ENCODE measurements at places on chromosomes 11 and 22.

- DNase-seq = no peak
Observed at GRCh38 chr11:62854825-62855570, 15.6 kb upstream of the WDR74 start.

GRCh38 chr11:114276077-114276476 lies 20.1 kb upstream of the NNMT start:
- no peak for DNase-seq

DNA sequence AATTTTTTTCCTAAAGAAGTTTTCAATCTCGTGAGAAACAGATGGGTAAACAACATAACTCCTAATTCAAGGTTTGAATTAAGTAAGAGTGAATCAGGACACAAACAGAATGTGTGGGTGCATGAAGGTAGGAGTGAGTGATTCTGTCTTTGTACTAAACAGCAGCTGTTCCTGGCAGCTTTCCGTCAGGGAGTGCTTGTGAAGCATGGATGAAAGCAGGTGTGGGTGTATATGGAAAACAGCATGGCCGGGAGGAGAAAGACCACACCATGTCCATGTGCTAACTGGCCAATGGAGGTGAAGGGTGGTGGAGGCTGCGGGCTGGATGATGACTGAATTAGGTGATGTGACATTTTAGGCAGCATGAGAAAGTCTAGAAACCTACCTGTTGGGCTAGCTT lies 49.6 kb downstream of the BARX2 start:
- DNase-seq = no peak

DNA sequence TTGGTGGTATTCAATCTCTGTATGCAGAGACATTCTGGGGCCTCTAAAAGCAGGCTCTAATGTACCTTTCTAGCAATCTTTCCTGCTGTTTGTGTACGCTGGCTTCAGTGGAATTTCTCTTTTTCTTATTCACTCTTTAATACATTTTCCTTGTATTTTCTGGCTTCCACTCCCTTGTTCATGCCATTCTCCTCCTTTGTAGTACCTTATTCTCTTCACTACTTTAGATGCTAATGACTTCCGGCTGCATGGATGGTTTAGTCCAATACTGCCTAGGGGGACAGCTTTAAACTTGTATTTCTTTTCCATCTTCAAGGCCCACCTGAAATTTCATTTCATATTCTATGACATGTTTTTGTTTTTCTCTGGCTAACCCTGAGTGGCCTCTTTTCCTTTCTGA lies 40.2 kb downstream of the DDX10 start:
- no peak for DNase-seq

- DNase-seq = no peak
Observed at GRCh38 chr11:84501750-84502149, 1125.4 kb downstream of the DLG2 start.

DNA sequence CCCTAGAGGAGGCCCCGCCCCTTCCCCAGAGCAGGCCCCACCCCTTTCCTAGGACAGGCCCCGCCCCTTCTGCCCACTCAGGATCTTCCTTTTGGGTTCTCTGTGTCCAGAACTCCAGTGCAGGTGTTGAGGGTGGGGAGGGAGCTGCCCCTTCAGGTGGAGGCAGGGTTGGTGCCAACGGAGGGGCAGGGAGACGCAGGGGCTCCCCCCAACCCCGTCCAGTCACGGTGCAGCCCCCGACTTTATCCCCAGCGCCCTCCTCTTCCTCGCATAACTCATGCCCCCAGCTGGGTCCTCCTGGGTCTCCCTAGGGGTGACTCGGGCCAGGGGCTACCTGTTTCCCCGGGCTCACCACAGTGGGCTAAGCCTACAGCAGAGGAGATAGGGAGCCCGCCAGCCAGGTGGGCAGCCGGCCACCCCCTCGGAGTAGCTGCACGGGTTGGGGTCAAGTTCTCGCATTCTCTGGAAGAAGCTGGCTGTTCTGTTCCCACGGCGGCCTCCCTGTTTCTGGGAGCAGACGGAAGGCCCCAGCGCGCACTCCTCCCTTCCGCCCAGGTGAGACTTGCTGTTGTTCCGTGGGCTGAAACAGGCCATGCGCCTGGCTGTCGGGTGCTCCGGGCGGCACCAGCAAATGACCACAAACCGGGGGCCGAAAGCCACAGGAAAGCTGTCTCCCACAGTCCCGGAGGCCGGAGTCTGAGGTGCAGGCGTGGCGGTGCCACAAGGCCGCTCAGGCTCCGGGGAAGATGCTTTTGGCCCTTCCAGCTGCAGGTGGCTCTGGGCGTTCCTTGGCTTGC lies 38.9 kb downstream of the MUC2 start:
- no peak for DNase-seq

DNA sequence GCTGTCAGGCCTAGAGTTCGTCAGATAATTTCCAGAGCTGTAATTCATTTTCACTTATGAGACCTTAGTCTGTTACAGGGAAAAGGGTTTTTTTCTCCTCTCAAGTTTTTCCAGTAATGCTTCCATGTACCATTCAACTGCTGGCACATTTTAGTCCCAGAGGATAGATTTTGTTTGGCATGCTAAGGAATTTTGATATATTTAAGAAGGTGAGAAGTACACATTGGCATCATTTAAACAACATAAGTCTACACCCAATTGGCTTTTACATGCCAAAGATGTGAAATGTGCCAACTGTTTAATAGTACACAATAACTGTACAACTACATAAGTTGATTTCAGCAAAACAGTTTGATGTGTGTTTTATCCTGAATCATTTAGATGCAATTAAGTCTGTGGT lies 71.0 kb downstream of the PAX6 start:
- no peak for DNase-seq

DNA sequence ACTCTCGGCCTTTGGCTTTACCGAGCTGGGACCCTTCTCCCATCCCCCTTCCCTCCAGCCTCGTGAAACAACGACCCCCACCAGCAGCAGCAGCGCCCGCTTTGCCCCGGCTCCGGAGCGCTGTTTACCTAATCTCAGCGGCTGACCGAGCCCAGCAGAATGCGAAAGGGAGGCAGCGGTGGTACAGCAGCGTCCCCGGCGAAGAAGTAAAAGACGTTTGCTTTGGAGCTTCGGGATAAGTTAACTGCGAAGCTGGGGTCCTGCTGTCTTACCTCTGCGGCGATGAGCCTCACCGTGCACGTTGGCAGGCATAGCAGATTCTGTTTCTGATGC lies 2.0 kb upstream of the LARGE1 start:
- no peak for DNase-seq

- no peak for DNase-seq
Observed at GRCh38 chr11:20111871-20112270, 48.4 kb downstream of the DBX1 start.

- peak; percentile 37 for DNase-seq
Observed at GRCh38 chr11:27718346-27718862, 18.1 kb upstream of the BDNF start.

DNA sequence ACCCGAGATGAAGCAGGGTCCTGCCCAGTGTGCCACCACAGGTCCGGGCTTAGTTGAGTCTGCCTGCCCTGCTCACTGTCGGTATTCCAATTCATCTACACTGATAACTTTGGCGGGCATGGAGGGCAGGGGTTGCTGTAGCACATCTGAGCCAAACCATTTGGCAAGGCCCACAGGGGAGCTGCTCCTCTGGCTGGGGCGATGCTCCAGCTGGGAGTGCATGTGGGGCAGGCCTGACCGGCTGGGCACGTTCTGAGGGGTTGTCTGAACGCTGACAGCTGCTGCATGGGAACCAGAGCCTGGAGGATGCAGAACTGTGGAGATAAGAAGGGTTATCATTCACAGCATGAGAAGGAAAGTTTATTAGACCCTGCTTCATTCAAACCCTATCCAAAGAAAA lies 40.4 kb downstream of the DRG1 start:
- no peak for DNase-seq

GRCh38 chr11:6022956-6023355 lies 7.6 kb downstream of the OR56A1 start:
- peak; percentile 7 for DNase-seq

- no peak for DNase-seq
Observed at GRCh38 chr11:131371791-131372104, 1.3 kb downstream of the NTM start.

DNA sequence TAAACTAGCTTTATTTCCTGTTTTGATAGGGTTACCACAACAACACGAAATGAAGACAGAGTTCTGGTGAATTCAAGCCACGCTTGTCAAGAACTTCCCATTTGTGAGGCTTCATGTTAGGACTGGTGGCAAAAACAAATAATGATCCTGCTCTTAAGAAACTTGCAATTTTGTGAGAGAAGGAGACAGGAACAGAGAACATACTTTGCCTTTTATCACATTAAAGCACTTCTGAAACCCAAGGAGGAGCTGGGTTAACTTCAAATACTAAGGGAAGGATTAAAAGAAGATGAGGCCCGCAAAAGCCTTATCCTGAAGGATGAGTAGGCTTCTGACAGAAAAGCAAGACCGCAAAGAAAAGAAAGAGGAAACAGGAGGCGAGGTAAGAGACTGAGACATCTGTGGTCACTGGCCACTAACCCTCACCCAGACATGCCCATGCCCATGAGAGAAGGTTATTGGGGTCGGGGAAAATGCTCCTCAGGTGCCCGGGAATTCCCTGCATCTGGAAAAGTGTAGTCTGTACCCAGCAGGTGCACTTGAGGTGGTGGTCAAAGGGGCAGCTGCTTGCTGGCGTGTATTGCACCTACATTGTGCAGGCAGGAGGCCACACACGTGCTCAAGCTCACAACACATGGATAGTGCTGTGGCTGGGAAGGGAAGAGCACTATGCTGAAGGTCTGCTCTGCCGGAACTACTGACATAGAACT lies 50.5 kb downstream of the MAPK1 start:
- peak; percentile 14 for DNase-seq

- DNase-seq = no peak
Observed at GRCh38 chr22:25548866-25549464, 15.5 kb upstream of the GRK3 start.

GRCh38 chr11:103359216-103359615 lies 250.0 kb downstream of the DYNC2H1 start:
- DNase-seq = no peak

GRCh38 chr22:45262931-45263462 lies 21.8 kb upstream of the UPK3A start:
- no peak for DNase-seq

- DNase-seq = no peak
Observed at GRCh38 chr11:2590131-2590964, 109.4 kb downstream of the KCNQ1OT1 start.

DNA sequence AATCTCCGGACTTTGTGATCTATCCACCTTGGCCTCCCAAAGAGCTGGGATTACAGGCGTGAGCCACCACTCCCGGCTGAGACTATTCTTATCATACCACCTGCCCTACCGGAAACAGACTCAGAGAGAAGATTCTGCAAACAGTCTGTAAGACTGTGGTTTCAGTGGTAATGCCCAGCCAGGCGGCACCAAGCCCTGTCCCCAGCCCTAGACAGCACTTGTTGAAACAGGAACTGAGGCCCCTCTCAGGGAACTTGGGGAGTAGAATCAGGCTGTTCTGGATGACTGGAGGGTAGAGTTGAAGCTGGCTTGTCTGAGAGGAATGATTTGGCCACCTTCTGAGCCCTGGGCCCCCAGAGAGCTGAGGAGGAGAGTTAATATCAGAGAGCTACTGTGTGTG lies 1.3 kb upstream of the INSC start:
- no peak for DNase-seq

DNA sequence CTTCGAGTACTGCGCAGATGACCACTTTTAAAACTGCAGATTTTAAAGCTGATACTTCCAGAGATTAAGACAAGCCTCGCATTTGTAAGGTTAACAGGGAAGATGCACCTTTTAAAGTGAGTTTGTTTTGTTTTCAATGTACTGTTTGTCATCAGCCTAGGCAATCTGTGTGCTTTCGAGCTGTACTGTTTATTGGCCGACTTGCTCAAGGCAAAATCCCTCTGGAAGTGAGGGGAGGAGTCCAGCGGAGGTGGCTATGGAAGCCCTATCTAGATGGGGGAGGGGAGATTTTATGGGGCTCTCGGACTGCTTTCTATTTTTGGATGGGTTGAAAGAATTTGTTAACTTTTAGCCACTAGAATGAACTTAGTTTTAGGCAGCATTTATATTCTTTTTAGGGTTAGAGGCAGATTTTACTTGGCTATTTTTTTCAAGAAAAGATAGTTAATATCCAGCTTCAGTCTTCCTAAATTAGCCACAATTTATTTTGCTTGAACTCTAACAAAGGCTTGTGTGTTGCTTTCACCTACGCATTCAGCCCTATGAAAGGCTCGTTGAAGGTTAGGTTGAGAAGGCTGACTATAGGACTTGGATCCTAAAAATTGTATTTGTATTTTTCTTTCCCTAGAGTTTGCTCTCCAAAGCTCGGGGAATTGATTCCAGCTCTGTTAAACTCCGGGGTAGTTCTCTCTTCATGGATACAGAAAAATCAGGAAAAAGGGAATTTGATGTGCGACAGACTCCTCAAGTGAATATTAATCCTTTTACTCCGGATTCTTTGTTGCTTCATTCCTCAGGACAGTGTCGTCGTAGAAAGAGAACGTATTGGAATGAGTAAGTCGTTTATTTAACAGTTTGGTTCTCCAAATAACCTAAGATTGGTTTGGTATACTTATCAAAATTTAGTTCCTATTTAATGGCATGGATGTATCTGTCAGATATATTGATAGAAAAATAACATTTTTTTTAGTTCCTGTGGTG lies 2.1 kb downstream of the WEE1 start:
- DNase-seq = no peak

DNA sequence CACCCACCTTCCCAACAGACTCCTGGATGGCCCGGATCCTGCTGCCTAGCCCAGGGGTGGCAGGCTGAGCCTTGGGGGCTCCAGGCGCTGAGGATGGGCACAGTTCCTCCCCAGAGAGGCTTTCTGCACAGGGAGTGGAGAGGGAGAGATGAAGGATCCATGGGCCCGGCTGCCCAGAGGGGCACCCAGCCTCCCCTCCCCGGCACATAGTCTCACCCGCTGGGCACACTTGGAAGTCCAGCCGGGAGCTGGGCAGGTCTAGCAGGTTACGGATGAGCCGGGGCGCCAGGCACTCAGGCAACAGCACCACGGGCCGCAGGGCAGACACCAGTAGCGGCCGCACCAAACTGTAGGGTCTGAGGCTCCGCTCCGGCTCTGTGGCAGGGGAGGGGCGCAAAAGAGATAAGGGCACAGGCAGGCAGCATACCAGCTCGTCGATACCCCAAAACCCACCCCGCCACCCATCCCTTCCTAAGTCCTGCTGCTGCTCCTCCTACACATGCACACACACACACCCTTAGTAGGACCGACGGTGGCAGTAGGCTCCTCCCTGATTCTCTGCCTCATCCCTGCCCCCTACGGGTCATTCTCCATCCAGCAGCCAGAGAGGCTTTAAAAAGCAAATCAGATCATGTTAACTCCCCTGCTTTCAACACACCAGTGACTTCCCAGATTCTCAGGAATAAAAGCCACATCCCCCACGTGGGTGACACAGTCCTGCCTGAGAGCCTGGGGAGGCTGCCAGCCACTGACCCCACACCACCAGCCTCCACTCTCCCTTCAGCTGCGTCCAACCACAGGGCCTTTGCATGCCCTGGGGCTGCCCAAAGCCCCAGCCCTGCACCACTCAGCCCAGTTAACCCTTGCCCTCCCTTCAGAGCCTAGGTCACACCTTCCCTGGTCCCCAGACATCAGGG lies 6.5 kb upstream of the MFNG start:
- no peak for DNase-seq

Measured in NCI-H2081 treated with DMSO at 0.1 percent for 48 hours (cell line).